ENCODE measurements at places on chromosomes 6 and 20.

GRCh38 chr6:9999796-10000195 lies 415.1 kb downstream of the TFAP2A start:
- DNase-seq: no peak

DNA sequence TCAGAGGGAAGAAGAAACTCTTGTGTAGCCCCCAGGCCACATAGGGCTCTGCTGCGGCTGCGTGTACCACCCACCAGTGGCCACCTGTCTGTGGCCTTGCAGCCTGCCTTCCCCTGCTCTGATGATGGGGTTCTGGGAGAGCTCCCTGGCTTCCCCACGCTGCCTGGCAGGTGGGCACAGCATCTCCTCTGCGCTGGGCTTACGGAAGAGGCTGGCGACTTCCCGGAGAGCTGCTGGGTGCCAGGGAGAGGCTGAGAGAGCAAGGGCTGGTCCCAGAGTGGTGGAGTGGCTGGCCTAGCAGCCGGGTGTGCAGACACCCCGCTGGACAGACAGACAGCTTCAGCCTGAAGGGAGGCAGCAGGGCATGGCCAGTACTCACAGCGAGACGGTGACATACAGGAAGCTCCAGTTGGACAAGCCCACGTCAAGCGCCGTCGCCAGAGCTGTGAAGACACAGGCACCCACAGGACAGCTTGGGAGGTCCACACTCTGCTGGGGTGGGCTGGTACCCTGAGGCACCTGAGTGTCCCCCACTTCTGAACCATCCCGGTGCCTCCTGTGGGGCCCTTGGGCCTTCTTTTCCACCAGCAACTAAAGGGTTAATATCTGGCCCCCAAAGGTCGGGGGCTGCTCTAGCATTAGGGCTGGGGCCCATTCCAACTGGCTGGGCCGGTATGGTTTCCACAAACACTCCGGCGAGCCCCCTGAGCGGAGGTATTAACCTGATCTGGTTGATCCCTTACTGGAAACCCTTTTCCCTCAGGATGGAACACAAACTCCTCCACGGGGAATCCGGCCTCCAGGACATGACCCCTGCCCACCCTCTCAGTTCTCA lies 48.1 kb upstream of the CDH22 start:
- DNase-seq: no peak

DNA sequence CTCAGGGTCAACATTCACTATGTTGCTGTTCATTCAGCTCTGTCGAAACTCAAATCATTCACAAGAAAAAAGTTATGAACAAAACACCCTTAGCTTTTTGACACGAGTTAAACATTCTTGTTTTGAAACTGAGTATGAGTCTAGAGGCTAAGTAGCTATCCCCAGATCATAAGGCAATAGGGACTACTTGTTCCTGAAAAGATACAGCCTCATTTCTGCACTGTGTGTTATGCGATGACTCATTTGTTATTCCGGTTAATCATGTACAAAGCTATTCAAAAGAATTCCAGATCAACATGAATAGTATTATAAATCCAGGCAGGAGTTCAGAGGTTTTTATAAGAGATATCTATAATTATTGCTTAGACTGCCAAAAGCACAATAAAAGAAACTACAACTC lies 908.0 kb downstream of the QKI start:
- DNase-seq: peak; percentile 37

- no peak for DNase-seq
Observed at GRCh38 chr6:111555036-111555435, 50.6 kb downstream of the TRAF3IP2 start.

DNA sequence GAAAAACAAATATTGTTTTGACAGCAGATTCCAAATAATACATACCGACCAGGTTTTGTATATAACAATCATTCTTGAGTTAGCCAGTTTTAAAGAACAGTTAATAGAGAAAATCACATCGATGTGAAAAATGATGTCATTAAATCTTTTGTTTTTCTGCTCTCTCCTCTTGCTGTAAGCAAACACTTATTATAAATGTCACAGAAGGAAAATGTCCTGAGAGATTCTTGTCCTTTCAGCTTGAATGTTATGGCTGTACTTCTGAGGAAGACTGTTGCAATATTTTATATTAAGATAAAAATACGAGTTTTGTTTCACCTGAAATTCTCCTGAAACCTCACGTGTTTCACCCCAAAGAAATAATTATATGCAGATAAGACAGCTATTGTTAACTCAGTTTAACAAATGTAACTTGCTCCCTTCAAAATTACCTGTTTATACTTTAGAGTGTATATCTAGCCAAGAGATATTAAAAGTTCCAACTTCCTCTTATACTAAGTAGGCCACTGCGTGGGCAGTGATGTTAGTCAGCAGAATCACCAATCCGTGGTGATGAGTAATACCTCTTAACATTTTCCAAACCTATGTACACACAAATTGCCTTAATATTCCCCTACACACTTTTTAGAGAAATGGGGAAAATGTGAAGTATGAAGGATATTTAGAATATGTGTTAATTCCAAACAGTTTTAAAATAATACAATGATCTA lies 1111.4 kb upstream of the CITED2 start:
- peak; percentile 60 for DNase-seq

DNA sequence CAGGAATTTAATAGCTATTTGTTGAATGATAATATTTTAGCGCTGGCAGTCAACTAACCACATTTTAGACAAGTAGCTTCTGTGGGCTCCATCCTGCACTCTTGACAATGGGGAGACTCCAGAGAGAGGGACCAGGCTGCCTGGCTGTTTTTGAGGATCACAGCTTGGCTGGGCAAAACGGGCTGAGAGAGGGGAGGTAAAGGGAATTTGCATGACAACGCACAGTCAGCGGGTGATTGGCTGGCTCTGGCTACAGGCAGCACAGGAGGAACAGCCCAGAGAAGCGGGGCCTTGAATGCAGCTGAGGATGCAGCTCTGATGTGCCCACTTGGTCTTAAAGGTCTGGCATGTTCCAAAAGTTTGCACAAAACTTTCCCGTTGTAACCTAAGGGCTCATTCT lies 41.2 kb downstream of the LRFN2 start:
- DNase-seq: no peak

GRCh38 chr20:53678315-53678989 lies 84.8 kb upstream of the ZNF217 start:
- DNase-seq: no peak

- DNase-seq: no peak
Observed at GRCh38 chr6:151590742-151591141, 96.9 kb downstream of the CCDC170 start.

DNA sequence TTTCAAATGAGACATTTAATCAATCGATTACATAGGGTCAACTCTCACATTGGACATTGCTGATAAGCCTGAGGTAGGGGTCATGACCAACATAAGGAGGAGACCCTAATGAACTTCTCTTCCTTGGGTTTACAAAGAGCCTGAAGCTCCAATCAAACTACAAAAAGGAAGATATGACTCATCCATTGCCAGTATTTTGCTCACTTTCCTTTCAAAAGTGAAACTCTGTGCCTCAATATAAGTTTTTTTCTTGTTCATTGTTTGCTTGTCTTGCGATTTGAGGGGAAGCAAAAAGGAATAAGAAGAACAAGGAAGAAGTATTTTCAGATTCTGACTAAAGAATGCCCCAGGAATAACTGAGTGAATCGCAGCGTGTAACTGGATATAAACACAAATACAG lies 38.8 kb upstream of the KHDRBS2 start:
- DNase-seq: no peak

DNA sequence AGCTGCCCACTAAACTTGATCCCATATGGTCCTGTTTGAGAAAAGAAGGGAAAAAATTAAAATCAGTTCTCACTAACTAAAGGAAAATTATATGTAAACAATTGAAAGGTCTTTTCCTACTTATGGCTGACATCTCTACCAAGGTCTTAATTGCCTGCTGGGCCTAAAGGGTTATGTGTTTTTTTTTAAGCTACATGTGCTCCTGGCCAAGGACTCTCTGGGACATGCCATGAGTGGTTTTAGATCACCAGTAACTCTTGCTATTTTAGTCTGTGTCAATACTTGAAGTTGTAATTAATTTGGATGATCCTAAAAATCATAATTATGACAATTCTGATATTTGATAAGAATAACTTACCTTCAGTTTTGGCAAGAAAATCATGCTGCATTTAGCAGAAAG lies 35.9 kb upstream of the EYA4 start:
- DNase-seq: no peak

GRCh38 chr20:59232618-59233017 lies 67.8 kb upstream of the EDN3 start:
- no peak for DNase-seq

DNA sequence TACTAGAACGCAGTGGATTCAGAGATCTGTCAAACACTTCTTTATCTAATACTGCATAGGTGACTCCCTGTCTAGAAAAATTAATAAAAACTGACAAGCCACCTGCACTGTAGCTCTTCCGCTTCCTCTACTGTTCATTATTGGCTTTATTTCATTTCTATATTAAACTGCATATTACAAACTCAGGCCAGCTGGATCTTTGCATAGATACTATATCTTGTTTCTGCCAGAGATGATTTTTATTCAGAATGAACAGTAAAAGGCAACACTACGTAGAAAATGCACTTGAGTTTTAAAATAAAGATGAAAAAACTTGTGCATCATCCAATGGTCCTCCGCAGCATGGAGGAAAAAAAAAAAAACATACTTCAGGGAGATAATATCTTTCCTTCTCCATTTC lies 508.3 kb downstream of the PRKN start:
- no peak for DNase-seq

DNA sequence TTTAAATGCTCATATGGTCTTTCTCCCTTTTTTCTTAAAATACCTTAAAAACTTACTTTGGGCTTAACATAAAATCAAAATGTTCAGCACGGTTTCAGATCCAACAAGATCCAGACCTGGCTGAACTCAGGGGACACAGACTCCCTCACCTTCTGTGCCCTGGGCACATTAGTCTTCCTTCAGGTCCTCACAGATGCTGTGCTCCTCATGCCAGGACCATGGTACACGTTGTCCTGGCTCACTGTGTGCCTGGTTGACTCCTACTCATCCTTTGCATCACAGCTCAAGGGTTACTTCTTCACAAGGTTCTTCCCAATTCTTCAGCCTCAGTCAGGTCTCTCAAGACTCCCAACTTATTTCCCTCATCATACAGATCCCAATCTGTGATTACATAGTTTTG lies 73.6 kb upstream of the TCF21 start:
- DNase-seq: no peak

DNA sequence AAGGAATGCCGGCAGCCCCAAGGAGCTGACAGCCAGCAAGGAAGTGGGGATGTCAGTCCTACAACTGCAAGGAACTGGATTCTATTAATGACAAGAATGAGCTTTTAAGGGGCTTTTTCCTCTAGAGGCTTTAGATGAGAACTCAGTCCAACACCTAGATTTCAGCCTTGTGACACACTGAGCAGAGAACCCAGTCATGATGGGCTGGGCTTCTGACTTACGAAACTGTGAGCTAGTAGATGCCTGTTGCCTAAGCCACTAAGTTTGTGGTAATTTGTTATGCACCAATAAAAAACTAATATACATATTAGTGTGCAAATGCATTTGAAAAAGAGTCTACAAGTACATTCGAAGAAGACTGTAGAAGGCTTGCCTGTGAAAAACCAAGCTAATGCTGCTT lies 263.3 kb downstream of the SOX4 start:
- DNase-seq: peak; percentile 85

DNA sequence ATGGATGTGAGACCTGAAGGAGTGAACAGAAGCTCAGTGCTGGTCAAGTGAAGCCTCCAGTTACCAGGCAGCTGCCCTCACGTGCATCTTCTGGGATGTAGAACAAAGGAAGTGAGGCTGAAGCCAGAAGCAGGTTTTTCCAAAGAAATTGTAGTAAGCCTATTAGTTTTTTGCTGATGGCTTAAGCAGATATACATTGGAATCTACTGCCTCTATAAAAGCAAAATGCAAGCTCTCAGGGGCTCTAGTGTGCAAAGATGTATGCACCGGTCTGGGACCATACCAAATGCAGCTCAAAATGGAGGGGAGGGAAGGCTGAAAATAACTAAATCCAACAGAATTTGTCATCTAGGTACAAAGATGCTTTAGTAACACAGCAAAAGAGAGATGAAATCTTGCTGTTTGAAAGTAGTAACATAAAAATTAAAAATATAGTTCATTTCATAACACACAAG lies 77.0 kb downstream of the DTNBP1 start:
- no peak for DNase-seq

DNA sequence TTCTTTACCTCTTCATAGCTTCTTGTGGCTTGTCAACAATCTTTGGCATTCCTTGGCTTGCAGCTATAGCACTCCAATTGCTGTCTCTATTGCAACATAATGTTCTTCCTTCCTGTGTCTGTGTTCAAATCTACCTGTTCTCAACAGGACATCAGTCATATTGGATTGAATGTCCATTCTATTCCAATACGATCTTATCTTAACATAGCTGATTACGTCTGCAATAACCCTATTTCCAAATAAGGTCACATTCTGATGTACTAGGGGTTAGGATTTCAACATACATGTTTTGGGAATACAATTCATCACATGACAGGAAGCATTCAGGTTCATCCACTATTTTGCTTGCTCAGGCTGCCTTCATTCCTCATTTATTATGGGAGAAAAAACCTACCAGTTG lies 684.4 kb upstream of the CITED2 start:
- DNase-seq: no peak

GRCh38 chr20:53891306-53891894 lies 179.0 kb downstream of the BCAS1 start:
- no peak for DNase-seq
